ENCODE measurements at places on chromosomes 4 and X.

DNA sequence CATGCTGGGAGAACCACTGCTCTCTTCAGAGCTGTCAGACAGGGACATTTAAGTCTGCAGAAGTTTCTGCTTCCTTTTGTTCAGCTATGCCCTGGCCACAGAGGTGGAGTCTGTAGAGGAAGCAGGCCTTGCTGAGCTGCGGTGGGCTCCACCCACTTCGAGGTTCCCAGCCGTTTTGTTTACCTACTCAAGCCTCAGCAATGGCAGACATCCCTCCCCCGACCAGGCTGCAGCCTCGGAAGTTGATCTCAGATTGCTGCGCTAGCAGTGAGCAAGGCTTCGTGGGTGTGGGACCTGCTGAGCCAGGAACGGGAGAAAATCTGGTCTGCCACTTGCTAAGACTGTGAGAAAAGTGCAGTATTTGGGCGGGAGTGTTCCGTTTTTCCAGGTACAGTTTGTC lies 118.9 kb downstream of the SLC10A6 start:
- no peak for DNase-seq

DNA sequence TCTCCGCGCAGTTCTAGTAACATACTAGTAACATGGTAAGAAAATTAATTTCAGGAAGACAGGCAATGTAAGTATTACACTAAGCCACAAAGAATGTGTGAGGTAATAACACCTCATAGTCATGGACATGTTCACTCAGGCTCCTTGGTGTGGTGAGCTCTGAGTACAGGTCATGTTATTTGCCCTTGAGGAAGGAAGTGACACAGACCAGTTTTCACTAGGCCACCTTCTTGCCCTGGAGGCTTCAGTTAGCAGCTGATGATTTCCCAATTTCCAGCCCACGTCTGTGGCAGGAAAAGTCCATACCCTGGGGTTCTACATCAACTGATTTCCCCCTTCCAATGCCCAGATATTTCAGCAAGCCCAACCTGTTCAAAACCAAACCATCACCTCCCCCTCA lies 6.7 kb downstream of the APOO start:
- no peak for DNase-seq

- no peak for DNase-seq
These were observed 43.2 kb downstream of the AKAP4 start for GRCh38 chrX:50157545-50158135.

DNA sequence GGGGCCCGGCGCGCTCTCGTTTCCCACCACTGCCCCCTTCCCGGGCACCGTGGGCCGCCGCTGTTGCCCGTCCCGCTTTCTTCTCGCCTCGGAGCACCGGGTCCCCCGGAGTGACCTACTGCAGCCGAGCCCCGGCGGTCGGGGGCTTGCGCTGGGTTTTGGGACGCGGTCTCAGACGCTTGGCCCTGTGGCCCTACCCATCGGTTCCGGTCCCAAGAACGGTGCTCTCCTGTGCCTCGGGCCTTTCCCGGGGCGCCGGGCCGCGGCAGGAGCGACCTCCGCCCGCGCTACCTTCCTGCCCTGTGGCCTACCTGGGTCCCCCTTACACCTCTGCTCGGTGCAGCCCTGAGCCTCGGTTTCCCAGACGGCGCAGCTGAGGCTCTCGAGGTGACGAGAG lies 21.6 kb upstream of the HMX1 start:
- DNase-seq: no peak

- no peak for DNase-seq
These were observed 21.7 kb upstream of the SEC24B start for GRCh38 chr4:109411964-109412363.

GRCh38 chrX:2693113-2694002 lies 2.3 kb downstream of the CD99 start:
- no peak for DNase-seq

DNA sequence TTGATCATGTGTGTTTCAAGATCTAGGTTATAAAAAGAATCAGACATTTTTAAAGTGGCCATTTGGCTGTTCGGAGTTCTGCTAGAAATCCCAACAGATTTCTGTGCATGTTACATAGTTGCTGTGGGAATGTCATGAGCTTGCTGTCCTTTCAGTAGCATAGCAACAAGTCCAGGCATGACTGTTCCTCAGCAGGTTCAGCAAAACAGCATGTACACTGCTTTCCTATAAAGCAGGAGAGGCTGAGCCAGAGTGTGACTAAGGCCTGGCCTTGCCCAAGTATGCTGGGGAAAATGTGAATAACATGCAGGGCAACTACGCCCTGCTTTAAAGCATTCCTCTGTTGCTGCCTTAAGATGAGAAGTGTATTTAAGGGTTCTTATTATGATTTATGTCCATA lies 217.1 kb upstream of the SMIM31 start:
- DNase-seq: no peak

DNA sequence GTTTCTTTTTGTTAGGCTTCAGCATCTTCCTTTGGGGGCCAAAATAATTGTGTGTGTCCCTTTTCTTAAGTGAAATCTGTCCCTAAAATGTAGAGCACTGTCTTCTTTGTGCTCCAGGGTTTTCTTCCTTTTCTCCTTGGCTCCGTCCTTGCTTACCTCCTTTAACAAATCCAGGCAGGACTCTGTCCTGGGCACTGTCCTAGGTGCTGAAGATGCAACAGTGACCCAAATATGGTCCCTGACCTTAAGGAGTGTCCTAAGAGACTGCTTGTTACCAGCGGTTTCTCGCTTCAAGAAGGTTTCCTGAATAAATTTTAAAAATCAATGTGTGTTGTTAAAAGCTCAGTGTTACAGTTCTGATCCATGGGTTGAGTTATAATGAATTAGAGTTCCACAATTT lies 471.8 kb downstream of the KCNIP4 start:
- no peak for DNase-seq

- no peak for DNase-seq
These were observed 79.6 kb downstream of the AFF2 start for GRCh38 chrX:148580016-148580415.

DNA sequence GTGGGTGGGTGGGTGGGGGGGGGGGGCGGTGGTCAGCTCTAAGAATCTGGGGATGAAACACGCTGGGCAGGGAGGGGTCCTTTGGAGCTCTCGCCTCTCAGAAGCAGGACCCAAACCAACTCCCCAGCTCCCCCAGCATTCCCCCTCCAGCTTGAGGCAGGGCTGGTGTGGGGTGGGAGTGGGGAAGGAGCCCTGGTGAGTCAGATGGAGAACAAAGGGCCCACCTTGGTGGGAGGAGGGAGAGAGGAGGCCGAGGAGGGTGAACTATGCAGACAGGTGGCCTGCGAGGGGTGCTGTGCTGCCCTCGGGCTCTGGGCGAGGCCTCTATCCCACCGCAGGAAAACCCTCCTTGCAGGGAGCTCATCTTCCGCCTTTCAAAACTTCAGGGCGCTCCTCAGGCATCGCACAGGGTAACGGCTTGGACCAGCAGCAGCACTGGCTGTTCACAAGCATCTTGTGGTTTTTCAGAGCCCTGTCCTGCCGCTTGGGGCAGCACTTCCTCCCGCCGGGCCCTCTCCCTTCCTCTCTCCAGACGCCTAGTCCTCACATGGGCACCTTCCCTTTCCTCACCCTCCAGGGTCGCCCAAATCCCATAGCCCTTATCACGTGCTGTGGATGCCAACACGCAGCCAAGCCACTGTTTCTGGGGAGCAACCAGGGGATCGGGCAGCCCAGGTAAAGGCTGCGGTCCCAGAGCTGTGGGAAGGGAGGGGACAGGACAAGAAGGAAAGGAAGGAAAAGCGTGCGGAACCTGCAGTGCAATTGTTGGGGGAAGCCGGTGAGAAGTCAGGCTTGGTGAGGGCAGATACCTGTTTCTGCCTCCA lies 34.0 kb upstream of the GRPEL1 start:
- DNase-seq: peak; percentile 76

DNA sequence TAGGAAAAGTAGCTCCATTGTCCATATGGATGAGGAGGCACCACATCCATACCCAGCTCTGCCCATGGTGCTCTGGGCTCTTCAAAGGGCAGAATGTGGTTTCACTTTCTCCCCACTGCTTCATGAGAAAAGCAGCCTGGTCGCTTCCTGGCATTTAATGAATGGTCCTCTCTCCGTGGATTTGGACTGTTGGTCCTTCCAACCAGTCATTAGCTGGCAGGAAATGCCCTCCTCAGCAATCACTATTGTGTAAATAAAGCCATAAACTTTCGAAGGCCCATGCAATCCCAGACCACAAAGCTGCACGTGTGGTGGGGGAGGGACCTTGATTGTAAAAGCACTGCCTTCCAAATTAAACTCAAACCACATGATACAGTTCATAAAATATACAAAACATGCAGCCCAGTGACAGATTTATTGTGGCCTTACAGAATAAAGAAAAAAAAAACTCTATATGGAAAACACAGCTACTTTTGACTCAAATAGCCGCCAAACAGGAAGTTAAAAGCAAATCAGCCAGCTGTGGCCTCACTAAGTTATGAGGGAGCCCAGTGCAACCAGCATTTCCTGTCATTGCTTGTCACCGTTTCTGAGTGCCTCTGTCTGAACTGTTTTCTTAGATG lies 8.1 kb downstream of the MBNL3 start:
- peak; percentile 54 for DNase-seq

GRCh38 chr4:127162741-127163140 lies 470.0 kb upstream of the INTU start:
- DNase-seq: no peak

DNA sequence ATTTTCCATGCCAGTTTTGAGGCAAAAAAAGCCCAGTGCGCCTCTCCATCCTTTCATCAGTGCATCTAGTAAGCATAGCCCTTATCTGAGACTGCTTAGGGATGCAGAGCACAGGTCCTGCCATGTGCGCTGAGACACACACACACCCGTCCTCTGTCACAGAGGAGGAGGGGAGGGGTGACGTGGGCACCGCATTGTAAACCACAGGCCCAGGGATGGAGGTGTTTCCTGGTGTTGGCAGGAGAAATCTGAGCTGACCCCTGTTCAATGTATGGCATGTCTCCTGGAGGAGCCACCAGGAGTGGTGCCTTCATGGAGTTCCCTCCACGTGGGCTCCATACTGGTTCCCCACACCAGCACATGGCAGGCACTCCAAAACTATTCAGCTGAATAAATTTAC lies 65.8 kb upstream of the HELT start:
- no peak for DNase-seq

DNA sequence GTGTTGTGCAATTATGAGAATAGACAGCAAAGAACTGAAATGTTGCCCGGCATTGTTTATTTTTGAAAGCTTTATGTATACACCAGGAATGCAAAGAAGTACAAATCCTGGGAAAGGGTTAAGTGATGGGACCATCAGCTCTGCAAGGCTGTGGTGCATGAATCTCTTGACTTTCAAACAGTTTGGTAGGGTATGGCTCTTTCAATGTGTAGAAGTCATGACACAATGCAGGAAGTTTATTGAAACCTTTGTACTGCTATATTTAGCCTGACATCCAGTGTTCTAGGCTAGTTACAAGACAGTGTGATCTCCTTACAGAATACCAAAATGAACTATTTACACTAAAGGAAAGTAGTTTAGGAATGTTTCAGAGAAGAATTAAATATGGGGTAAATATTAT lies 206.8 kb upstream of the HAND2 start:
- DNase-seq: no peak

DNA sequence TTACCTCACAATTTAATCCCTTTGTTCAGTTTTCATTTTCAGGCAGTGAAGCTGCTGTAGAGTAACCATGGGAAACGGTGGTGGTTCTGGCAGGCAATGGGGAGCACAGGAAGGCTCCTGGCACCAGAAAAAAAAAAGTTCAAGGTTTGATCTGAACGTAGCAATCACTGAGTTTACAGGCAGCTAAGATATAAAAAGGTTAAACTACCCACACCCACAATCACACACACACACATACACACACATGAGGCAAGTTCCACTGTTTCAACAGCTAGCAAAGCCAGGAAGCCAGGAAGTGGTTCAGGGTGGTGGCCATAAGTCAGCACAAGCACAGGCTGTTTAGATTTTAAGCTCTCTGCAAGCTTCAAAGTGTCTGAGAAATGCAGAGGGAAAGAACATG lies at the start of gene SULT1B1:
SULT1B1 (minus strand) TSS at position 166 of the 400 bp plus-strand sequence. CDS start 5,403 bp downstream, outside the sequence.
- no peak for DNase-seq

DNA sequence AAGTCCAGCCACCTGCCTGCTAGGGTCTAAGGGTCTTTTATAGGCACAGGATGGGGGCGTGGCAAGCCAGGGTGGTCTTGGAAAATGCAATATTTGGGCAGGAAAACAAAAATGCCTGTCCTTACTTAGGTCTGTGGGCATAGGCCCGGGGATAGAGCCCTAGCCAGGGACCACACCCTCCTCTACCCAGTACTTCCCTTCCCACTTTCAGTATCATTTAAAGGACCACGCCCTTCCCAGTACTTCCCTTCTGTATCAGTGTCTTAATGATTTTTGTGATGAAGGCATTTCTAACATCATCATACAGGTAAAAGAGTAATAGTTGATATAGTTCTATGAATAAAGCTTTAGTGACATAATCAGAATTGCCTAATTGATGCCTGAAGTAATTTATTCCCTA lies 11.4 kb downstream of the BANK1 start:
- DNase-seq: no peak

- DNase-seq: no peak
These were observed 38.5 kb upstream of the PRSS48 start for GRCh38 chr4:151238477-151238876.

DNA sequence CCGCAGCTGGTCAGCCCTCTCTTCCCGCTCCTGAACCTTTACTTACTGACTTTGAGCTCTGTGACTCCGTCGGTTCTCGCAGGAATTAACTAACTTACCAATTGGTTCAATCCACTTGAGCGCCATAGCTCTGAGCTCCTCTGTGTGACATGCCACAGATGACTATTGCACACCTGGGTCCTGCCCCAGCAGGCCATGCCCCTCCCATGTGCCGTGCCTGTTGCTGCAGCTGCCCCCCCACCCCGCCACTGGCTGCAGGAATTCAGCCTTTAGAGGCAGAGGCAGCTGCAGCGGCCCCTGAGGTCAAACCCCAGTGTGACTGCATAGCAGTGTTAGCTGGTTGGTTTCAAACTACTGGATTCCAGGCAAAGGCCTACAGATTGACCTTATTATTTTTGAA lies 70.6 kb downstream of the MTMR1 start:
- DNase-seq: no peak

DNA sequence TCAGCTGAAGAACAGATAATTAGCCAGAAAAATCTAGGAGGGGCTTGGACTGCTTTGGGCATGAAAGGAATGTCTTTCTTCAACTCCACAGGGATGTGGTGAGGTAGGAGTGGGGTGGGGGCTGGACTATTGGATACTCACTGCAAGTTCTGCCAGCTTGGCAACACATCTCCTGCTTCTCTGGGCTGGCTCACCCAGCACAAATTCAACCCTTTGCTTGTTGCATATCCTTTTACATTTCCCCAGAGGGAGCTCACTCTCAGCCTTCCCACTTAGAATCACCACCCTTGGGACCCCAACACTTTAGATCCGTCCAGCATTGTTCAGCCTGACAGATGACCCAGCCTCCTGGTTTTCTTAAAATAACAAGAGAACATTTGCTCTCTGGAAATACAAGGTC lies 120.6 kb downstream of the KDR start:
- DNase-seq: no peak

GRCh38 chrX:103170216-103170615 lies 44.7 kb upstream of the BEX4 start:
- DNase-seq: no peak

All from stimulated activated effector memory CD8-positive, alpha-beta T cell treated with anti-CD3 and anti-CD28 coated beads, Interleukin-12 subunit alpha, Interleukin-12 subunit beta, amount 100 ng/mL, for 72 hours (primary cell).